ENCODE measurements at places on chromosomes 1 and 21. TPM values are rescaled to one million over a fixed set of nuclear protein-coding genes. Genes with fewer than 3 reads are reported as not detected.

- H3K36me3 ChIP-seq: no peaks in the 10 kb centered on the region
- DNase-seq: no peak
- H3K27ac ChIP-seq: peak overlapping the region; percentile 74
- no peaks in the 10 kb centered on the region for H3K27me3 ChIP-seq
- H3K4me1 ChIP-seq: peaks cover 44% of the 10 kb centered on the region
- H3K4me3 ChIP-seq: no peak overlapping the region
Observed at GRCh38 chr1:12456979-12457378, 161.0 kb downstream of the DHRS3 start.

- no peak for DNase-seq
- no peaks in the 10 kb centered on the region for H3K36me3 ChIP-seq
- H3K27ac ChIP-seq: no peak overlapping the region
- H3K4me3 ChIP-seq: no peak overlapping the region
- no peaks in the 10 kb centered on the region for H3K27me3 ChIP-seq
Observed at GRCh38 chr1:218748071-218748470, 402.9 kb downstream of the TGFB2 start.

- H3K27me3 ChIP-seq: no peaks in the 10 kb centered on the region
- no peaks in the 10 kb centered on the region for H3K36me3 ChIP-seq
- no peak overlapping the region for H3K4me3 ChIP-seq
- no peak for DNase-seq
Observed at GRCh38 chr1:198880818-198881597, 242.2 kb downstream of the PTPRC start.

DNA sequence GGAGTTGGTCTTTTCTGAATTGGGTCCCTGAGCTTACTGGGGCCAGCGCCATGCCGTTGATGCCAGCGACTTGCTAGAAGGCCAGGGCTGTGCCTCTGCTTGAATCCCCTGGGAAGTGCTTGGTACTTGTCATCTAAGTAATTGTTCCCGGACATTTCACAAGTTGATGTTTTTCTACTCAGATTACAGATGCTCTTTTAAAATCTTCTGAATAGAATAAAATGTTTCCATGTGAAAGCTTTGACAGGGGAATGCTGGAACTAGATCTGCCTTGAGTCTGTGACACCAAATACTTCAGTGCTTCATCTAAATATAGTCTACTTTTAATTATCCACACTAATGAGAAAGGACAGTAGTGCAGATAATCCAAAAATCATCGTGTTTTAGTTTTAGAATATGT lies 38.3 kb downstream of the PTGFRN start:
- H3K27ac ChIP-seq: no peak overlapping the region

GRCh38 chr1:184574588-184574987 lies 180.1 kb downstream of the EDEM3 start:
- no peak overlapping the region for H3K4me3 ChIP-seq
- H3K27ac ChIP-seq: no peak overlapping the region

GRCh38 chr1:24364975-24365678 lies 46.0 kb downstream of the GRHL3 start:
- no peak for DNase-seq
- H3K36me3 ChIP-seq: no peaks in the 10 kb centered on the region
- H3K27ac ChIP-seq: no peak overlapping the region
- H3K4me3 ChIP-seq: no peak overlapping the region

DNA sequence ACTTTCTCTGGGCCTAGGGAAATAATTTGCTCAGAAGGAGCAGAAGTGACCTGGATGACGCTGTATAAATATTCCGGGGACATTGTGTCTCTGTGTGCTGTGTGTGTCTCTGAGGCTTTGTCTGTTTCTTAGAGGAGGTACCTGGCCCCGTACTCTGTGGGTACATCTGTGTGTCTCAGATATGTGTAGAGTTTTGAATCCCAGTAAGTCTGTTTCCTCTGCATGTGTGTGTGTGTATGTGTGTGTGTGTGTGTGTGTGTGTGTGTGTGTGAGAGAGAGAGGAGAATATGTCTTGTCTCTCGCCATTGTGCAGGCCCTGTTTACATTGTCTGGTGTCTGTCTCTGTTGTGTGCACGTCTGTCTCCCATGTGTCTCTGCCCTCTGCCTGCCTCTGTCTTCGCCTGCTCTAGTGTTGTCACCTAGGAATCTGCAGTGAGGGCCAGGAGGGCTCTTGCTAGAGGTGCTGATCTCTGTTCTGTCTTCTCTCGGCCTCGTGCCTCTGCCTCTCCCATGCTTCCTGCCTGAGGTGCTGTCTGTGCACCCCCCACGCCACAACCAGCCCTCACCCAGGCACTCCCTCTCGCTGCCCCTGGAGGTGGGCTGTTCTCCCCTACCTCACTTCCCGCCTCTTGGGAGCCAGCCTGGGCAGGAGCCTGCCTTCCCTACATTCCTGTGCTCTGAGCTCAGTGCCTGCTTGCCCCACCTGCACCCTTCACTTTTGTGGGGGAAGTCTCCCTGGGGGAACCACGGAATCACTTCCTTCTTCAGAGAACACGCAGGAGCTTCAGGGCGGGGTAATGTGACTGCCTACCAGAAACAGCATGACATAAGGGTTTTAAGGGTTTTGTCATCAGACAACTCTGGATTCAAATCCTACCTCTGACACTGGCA lies 5.9 kb downstream of the MAP7D1 start:
- H3K4me1 ChIP-seq: peaks cover 34% of the 10 kb centered on the region
- no peaks in the 10 kb centered on the region for H3K36me3 ChIP-seq
- DNase-seq: peak; percentile 93
- H3K4me3 ChIP-seq: no peak overlapping the region
- H3K27me3 ChIP-seq: no peaks in the 10 kb centered on the region

DNA sequence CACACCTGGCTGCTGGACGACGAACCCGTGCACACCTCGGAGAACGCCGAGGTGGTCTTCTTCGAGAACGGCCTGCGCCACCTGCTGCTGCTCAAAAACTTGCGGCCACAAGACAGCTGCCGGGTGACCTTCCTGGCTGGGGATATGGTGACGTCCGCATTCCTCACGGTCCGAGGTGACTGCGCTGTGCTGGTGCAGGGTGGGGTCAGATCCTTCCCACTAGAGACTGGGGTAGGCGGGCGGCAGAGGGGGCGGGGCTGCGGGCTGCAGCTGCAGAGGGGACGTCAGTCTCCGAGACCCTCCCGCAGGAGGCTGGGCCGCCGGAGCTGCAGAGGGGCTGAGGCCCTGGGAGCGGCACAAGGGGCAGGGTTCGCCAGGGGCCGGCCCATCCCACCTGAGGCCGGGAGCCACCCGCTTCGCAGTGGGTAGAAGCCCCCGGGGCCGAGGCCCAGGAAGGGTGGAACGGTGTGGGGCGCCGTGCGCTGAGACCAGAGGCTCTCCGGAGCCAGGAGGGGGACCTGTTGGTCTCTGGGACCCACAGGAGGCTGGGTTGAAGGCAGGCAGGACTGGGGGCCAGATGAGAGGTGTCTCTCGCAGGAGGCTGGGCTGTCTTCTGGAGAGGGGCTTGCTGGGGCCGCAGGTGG lies 90.6 kb downstream of the TRIM11 start:
- H3K27me3 ChIP-seq: no peaks in the 10 kb centered on the region
- H3K27ac ChIP-seq: no peak overlapping the region
- no peak for DNase-seq
- peaks cover 6% of the 10 kb centered on the region for H3K36me3 ChIP-seq
- no peak overlapping the region for H3K4me3 ChIP-seq

- H3K27ac ChIP-seq: peak overlapping the region; percentile 76
- no peaks in the 10 kb centered on the region for H3K27me3 ChIP-seq
- H3K4me3 ChIP-seq: peak overlapping the region; percentile 45
- DNase-seq: no peak
- no peaks in the 10 kb centered on the region for H3K4me1 ChIP-seq
- peaks cover 10% of the 10 kb centered on the region for H3K36me3 ChIP-seq
Observed at GRCh38 chr1:8874230-8875201, 4.0 kb downstream of the ENO1 start.

DNA sequence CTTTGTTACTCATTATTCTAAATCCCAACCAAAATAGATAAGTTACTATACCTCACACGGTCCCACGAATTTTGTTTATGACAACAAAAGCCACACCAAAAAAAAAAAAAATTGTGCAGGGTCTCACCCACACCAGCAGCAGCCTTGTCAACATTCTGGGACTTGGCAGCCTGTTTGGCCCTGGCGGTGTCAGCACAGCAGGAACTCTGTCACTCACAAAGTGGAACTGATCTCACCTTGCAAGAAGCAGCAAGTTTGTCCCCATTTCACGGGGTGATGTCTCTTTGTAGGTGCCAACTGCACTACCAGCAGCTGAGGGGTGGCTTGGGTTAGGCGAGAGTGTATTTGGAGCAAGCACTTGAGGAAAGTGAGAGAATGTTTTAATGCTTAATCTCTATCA lies 75.0 kb upstream of the CHRM3 start:
- H3K27me3 ChIP-seq: no peaks in the 10 kb centered on the region
- no peak overlapping the region for H3K4me3 ChIP-seq
- no peaks in the 10 kb centered on the region for H3K36me3 ChIP-seq
- DNase-seq: no peak
- no peaks in the 10 kb centered on the region for H3K4me1 ChIP-seq

DNA sequence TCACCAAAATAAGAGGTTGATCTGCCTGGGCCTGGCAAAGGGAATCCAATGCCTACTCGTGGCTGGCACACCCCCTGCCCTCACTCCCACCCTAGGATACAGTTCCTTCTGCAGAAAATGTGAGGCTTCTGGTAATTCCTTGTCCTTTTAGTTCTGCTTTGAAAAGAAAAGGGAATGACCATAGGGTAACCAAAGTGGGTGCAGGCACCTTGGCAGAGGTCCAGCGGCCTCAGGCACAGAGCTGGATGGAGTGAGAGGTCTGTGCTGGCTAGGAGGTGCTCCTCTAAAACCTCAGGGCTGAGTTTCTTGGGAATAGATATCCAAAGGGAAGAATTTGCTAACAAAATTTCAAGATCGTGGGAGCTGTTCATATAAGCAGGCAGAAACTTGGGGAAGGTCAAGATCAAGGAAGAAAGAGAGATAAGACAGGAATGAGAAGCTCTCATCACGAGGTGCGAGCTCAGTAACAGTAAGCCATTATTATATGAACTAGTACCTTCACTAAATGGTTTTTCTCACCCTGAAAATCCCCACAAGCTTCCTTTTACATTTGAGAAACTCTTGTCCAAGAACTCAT lies 293.1 kb upstream of the LYPLAL1 start:
- no peaks in the 10 kb centered on the region for H3K36me3 ChIP-seq
- no peaks in the 10 kb centered on the region for H3K27me3 ChIP-seq
- no peak for DNase-seq
- H3K27ac ChIP-seq: no peak overlapping the region

DNA sequence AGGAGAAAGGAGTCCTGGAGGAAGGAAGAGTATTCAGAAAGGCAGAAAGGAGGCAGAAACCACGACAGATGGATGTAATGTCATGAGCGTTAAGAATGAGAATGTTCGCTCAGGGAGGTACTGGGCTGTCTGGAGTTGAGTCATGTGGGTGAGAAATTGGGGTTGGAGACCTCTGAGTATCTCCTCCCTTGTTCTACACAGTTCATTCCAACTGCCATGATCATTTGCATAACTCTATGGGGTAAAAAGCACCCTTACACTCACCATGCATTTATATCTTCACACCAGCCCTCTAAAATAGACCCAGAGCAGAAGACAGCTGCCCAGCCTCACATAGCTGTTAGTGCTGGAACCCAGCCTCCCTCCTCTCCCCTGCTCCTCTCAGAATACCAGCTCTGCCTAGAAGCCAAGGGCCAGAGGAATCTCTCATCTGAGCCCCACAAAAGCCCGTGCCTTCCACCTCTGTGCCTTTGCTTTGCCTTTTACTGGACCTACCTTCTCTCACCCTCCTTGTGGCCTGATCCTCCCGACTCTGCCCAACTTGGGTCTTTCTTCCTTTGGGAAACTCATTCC lies 85.2 kb downstream of the BEND5 start:
- H3K36me3 ChIP-seq: no peaks in the 10 kb centered on the region
- no peak overlapping the region for H3K4me3 ChIP-seq
- H3K27me3 ChIP-seq: no peaks in the 10 kb centered on the region
- DNase-seq: no peak

DNA sequence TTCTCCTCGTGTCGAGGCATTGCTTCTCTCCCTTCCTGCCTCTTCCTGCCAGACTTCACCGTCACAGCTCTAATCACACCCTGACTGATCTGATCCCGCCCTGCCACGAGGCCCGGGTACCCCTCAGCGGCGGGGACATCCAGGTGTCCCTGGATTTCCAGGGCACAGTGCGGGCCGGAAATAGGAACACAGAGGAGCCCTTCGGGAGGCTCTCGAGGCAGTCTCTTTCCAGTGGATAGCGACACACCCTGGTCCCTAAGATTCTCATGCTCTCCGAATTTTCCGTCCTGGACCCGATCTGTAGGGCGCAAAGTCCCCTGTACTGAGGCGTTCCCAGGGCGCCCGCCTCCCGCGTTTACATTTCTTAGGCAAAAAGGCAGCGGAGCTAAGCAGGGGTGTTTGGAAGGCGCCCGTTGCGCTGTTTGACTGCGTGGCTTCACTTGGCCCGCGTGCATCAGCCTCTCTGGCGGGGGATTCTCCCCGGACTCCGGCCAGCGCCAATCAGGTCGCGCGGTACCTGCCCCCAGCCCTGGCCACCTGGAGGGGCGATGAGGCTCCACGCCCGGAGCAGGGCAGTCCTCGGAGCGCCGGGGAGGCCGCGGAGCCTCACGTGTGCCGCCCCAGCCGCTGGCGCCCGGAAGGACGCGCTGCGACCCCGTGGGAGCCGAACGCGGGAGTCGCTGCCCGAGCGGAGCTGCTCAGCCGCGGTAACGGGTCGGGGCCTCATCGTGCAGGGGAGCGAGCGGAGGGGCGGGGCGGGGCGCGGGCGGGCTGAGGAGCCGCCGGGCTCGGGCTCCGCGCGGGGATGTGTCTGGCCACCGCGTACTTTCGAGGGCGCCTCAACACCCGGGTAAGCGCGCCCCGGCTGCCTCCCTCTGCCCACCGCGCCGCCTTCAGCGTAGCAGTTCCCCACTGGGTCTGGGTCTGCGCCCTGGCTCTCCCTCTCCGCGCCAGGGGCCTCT lies at the start of gene FAM163A:
Gene FAM163A (plus strand): TSS at position 575 of the 962 bp plus-strand sequence. CDS start 69,807 bp downstream, outside the sequence.
- H3K4me1 ChIP-seq: peaks cover 4% of the 10 kb centered on the region
- no peak for DNase-seq
- no peaks in the 10 kb centered on the region for H3K36me3 ChIP-seq

GRCh38 chr1:86387916-86388627 lies 8.1 kb downstream of the ODF2L start:
- H3K27ac ChIP-seq: no peak overlapping the region
- H3K4me3 ChIP-seq: no peak overlapping the region
- H3K36me3 ChIP-seq: peaks cover 2% of the 10 kb centered on the region
- no peaks in the 10 kb centered on the region for H3K4me1 ChIP-seq
- H3K27me3 ChIP-seq: no peaks in the 10 kb centered on the region

GRCh38 chr1:30733493-30733892 lies 10.1 kb upstream of the MATN1 start:
- no peak for DNase-seq
- no peaks in the 10 kb centered on the region for H3K27me3 ChIP-seq
- no peaks in the 10 kb centered on the region for H3K4me1 ChIP-seq
- no peaks in the 10 kb centered on the region for H3K36me3 ChIP-seq
- H3K27ac ChIP-seq: no peak overlapping the region

Gene LRIF1
- total RNA-seq: 17.0 TPM

Gene DCDC2B
- total RNA-seq: not detected

Gene DPM3
- total RNA-seq: 53.7 TPM

Gene HRNR
- total RNA-seq: not detected

Gene FCRL3
- 0.15 TPM for total RNA-seq

Gene ATP6V1G3
- not detected for total RNA-seq

Gene RBM34
- 52.2 TPM for total RNA-seq

Gene CR2
- under 0.01 TPM for total RNA-seq

Gene ROR1
- total RNA-seq: 11.6 TPM

Data from breast epithelium (tissue), 4 donors.